ENCODE measurements at places on chromosomes 11 and 22.

- no peak for DNase-seq
Measured at GRCh38 chr11:76229690-76230240, 23.5 kb upstream of the WNT11 start.

GRCh38 chr11:85779956-85780640, 30.8 kb downstream of the SYTL2 start:
- no peak for DNase-seq

DNA sequence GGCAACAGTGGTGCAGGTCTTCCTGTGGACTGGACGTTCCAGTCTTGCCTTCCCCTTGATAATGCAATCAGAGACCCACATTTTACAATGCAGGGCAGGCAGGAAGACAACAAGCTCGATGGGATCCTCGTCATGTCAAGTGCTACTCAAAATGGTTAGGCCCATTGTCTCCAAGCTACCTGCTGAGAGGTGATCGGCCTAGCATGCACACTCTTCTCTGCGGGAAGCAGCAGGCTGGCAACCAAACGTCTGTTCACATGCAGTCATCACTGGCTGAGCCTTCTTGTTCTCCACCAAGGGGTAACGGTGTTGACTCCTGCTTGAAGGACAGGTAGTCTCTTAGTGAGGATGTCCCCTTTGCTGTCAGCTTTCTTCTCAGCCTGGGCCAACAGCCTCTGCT, 25.5 kb upstream of the CD82 start:
- no peak for DNase-seq

GRCh38 chr11:2842876-2843275, 42.7 kb downstream of the CDKN1C start:
- no peak for DNase-seq

DNA sequence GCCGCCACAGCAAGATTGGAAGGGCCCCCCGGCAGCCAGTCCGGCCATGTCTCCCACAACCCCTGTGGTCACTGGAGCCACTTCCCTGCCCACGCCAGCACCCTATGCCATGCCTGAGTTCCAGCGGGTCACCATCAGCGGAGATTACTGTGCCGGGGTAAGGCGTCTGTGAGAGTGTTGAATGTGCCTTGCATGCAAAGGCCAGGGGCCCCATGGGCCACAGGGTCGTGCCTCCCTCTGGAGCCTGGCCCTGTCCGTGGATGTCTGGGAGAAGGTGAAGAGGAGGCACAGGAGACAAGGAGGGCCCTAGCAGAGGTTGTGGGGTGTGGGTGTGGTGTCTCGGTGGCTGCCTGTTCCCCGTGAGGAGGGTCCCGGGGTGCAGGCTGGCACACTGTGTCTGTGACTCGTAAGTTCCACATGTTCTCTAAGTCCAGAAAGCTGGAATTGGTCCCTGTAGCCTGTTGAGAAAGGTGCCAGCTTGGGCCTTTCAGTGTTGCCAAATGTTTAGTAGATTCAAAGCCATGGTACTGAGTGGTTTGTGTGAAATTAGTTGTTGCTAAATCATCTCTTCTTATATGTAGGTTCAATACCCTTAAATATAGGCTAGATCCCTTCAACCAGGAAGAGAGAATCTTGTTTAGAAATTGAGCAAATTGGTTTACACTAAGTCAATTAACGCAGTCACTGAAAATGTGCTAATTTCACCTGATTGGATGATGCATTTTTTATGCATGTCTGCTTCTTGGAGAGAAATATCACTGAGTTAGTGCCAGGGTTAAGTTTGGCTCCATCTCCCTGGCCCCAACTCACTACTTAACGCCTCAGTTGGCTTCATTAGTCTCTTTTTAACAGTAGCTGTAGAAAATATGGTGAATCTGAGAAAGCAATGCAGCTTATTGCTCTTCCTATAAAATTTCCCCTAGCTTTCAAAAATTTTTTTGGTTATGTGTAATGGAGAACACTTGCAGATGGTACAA, 23.8 kb downstream of the AMPD3 start:
- no peak for DNase-seq

DNA sequence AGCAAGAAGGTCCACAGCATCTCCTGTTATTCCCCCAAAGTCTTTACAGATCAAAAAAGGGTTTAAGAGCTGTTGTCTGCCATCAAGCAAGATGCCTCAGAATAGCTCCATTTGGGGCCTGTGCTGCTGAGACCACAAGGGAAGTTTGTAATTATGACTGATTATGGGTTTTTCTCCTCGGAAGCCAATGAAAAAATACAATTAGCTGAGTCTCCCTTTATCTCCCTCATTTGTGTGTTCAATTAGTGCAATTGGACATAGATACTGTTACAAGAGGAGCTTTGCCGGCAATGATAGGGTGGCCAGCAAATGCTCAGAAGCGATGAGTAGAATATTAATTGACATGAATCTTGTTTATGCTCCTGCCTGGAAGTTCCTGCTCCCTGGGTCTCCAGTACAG, 83.7 kb downstream of the COMMD9 start:
- DNase-seq, result no peak

- DNase-seq, result peak; percentile 64
Measured at GRCh38 chr11:64745521-64746328, 1.8 kb upstream of the RASGRP2 start.

- no peak for DNase-seq
Measured at GRCh38 chr11:128940156-128940555, 2.5 kb downstream of the TP53AIP1 start.

DNA sequence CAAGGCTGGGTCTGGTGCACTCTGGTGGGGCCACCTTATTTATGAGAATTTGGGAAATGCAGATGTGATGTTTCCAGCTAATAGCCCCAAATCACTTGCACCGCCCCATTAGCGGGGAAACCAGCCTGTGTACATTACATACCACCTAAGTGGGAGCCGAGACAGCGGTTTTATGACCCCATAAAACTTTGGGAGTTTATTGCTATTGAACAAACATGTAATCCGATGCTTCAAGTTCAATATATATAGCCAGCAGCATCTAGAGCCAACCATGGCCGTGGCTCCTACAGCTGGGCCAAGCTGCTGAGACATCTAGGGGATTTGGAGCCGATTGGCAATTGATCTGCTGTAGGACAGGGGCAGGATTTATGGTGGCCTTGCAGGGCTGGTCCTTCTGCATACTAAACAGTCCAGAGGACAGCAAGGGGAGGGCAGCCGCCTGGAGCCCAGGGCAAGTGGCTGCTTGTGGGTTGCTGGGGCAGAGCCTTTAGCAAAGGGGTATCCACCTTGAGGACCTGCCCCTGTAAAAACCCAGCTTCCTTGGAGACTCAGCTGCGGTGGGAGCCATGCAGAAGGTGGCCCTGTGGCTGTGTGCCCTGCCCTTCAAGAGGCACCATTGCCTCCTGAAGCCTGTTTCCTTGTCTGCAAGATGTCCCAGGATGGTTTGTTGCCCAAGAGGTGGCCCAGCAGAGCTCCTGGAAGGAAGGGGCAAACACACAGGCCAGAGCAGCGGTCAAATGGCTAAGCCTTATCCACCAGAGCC, 47.9 kb upstream of the CCDC188 start:
- DNase-seq, result no peak

GRCh38 chr11:43574949-43575912, 105.3 kb upstream of the HSD17B12 start:
- DNase-seq, result no peak

DNA sequence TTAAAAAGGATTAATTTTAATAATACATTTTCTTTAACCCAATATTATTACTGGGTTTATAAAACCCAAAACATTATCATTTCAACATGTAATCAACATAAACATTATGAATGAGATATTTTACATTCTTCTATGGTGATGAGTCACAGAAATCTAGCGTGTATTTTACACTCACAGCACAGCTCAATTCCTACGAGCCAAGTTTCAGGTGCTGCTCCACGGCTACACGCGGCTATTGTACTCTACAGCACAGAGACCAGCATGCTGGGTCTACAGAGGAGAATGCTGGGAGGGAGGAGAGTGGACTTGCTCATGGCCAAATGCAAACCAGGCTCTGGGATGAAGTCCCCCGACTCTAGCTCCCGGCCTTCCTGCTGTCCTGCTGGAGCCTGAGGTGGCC, 72.0 kb upstream of the LMO1 start:
- no peak for DNase-seq

- DNase-seq, result no peak
Measured at GRCh38 chr11:90916706-90917105, 693.9 kb upstream of the CHORDC1 start.

DNA sequence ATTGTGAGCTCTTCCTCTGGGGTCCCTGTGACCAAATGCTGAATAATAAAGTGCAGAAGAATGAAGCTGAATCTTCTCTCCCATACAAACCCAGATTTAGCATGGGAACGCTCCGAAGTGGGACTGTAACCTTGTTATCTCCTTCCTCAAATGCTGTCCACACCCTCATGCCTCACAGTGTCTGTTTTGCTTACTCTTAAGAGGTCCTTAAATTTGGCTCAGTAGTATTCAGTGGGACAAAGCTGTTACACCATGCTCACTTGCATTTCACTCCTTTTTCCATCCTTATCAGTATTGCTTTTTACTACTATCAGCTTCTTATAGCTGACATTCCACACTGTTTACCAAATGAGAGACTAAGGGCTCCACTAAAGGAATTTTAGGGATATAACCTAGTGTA, 13.8 kb upstream of the AMOTL1 start:
- DNase-seq, result no peak

DNA sequence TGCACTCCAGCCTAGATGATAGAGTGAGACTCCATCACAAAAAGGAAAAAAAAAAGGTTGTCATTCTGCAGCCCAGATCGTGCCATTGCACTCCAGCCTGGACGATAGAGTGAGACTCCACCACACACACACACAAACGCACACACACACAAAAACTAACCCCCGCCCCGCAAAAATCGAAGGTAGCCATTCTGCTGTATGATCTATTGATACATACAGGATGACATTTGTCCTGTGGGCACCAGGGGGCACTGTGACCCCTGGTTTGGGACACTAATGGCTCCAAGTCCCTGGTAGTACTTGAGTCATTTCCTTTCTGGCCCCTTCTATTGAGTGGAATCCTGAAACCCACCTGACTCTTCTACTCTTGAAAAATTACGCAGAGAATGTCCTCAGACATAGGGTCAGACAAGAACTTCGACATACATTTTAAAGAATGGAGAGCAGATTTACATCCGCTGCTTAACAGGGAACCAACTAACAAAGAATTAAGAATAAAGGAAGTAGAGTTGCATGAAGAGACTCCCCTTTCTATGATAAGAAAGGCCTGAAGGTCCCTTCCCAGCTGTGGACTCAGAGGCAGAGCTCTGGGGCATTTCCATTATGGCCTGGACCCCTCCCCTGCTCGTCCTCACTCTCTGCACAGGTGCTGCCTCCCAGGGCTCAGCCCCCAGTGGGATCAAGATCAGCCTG, 35.0 kb upstream of the PRAME start:
- DNase-seq, result peak; percentile 27

- DNase-seq, result peak; percentile 83
Measured at GRCh38 chr11:119065369-119065768, 2.2 kb upstream of the VPS11 start.

DNA sequence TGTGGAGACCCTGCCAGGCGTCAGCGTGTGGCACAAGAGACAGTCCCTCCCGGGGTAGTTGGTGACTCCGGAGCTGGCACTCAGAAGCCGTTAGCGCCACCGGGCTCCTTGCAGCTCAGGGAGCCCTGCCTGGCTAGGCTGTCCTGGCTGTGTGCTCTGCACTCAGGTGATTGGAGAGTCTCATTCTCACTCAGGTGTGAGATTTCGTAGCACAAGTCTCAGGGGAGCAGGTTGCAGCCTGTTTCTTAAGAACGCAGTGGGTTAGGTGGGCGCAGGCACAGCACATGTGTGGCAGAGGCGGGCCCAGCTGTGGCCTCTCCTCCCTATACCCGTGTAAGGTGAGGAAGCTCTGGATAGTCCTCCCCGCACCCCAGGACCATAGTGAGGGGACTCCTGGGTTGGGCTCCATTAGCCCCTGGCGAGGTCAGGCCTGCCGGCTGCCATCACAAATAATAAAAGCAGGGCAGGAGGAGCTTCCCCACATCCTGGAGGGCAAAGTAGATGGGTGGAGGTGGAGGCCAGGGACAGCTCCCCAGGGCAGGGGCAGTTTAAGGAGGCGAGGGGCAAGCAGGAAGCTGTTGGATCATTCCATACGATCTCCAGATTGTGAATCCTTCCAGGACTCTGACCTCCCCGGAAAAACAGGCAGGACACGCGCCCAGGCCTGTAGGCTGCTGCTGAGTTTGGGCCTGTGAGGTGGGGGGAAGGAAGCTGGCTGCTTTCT, 39.4 kb downstream of the SBF1 start:
- DNase-seq, result no peak

DNA sequence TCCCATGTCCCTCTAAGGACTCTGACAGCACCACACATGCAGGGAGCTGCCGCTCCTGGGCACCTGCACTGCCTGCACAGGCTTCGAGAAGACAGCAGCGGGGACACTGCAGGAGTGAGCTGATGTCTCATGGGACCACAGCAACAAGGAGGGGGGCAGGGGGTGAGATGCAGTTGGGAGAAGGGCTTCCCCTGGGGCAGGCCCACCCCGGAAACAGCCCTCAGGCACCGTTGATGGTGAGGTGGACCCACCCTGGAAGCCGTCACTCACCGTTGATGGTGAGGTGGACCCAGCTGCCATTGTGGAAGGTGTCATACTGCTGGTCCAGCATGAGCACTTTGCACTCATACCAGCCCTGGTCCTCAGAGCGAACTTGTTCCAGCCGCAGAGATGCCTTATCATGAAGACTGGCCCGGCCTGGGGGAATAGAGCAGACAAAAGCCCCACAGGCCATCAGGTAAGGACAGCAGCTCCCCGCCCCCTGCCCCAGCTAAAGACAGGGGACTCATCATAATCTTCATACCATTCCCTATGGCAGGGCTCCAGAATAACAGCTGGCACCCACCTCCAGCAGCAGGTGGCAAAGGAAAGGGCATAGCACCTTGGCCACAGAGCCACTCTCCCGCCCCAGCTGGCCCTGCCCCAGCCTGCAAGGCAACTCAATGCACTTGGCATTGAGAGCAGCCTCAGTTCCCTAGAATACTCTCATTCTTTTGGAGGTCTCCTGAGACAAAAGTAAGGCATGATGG, 12.6 kb downstream of the IGSF9B start:
- no peak for DNase-seq
